ENCODE measurements at places on chromosomes 12 and 14. TPM values are rescaled to one million over a fixed set of nuclear protein-coding genes. Genes with fewer than 3 reads are reported as not detected.

The ABCD2 gene
- not detected for total RNA-seq

DNA sequence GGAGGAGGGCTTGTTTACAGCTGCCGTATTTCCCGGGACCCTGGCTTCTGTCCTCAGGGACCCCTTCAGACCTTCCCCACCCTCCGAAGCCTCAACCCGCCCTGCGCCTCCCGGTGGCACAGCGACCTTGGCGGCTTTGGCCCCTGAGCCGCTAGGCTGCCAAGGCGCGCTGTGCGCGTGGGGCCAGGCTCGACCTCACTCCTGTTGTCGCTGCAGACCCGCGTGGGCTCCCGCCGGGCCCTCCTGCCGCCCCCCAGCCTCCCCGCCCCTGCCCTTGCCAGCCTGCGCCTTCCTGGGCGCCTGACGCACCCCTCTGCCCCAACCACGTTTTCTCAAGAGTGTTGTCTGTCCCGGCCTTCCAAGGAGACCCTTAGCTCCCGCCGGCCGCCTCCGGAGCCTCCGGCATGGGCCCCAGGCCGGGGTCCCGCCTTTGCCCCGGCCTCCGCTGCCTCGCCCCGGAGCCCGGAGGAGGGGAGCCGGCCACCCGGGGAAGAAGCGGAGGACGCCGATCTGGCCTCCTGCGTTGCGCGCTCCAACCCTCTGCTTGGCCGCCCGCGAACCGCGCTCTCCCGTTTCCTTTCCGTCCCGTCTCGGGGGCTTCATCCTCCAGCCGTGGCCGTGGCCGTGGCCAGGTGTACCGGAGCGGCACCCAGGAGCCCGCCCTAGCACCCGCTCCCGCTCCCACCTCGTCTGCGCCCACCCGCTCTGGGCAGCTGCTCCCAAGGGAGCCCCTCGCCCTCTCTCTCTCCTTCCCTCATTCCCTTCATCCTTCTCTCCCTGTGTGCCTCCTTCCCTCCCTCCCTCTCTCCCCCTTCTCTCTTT, 19.9 kb downstream of the PPP2R5C start:
- no peak for DNase-seq
- H3K4me1 ChIP-seq = peaks cover 17% of the 10 kb centered on the region
- no peaks in the 10 kb centered on the region for H3K36me3 ChIP-seq
- H3K27me3 ChIP-seq = no peaks in the 10 kb centered on the region
- peak overlapping the region; percentile 1 for H3K27ac ChIP-seq

GRCh38 chr12:70110085-70110484, 133.1 kb upstream of the CNOT2 start:
- no peaks in the 10 kb centered on the region for H3K36me3 ChIP-seq
- DNase-seq = no peak
- no peak overlapping the region for H3K4me3 ChIP-seq
- no peak overlapping the region for H3K27ac ChIP-seq

DNA sequence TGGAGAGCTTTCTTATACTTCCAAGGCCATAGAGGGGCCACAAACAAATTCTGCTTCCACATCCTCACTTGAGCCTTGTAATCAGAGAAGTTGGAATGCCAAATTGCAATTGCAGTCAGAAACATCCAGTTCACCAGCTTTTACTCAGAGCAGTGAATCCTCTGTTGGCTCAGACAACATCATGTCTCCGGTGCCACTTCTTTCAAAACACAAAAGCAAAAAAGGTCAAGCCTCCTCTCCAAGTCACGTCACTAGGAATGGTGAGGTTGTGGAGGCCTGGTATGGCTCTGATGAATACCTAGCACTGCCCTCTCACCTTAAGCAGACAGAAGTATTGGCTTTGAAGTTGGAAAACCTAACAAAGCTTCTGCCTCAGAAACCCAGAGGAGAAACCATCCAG, 217.1 kb downstream of the AKAP6 start:
- no peaks in the 10 kb centered on the region for H3K27me3 ChIP-seq
- no peaks in the 10 kb centered on the region for H3K4me1 ChIP-seq
- H3K27ac ChIP-seq = no peak overlapping the region
- no peak for DNase-seq
- no peaks in the 10 kb centered on the region for H3K36me3 ChIP-seq
- H3K4me3 ChIP-seq = no peak overlapping the region

All from transverse colon (tissue), 4 donors.